NCI-H1694 treated with DMSO at 0.1 percent for 48 hours (cell line): ENCODE measurements at places on chromosomes 7 and 10.

DNA sequence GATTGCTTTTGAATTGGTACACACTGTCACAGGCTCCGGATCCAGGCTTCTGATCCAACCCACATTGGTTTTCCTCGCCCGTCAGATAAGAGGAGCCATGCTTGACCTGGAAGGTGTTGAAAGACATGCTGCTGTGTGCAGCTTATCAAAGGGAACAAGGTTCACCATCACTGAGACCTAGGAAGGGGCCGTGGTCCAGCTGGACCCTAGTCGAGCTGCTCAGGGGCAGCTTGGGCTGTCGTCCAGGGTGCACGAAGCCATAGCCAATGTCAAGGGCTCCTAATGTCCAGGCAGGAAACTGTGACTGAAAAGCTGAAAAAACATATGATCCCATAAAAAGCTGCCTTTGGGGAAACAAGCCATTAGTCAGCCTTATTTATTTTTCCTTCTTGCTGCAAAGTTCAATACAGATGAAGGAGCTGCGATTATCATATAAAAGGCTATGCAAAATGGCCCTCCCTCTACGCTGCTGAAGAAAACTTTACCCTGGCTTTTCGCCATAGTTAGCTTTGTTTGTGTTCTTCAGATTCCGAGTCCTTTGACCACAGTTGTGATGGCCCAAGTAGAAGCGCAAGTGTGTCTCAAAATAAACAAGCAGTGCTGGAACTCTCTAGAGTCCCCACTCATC, 118.0 kb downstream of the CREB5 start:
- no peak for DNase-seq

GRCh38 chr10:91034494-91035159, 113.7 kb upstream of the ANKRD1 start:
- DNase-seq = peak; percentile 12

DNA sequence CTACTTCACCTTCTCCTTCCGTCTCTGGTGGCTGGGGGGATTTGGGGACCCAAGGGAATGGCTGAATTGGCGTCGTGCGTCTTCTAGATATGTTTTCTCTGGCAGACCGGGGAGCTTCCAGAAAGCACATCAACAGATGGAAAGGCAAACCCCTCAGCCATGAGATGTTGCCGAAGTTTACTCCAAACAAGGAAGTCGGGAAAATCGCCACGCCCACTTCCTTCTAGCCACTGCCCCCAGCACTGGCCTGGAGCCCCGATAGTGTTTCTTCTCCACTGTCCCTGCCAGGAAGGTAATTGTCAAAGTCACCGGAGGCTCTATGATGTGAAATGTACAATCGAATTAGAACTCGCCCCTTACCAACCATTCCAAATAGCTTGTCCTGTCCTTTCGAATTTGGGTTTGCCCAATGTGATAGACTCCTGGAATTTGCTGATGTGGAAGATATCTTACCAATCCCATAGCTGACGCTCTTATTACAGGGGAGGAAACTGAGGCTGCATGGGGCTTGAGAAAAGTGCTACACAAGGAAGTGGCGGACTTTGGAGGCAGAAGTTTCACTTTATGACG, 191.0 kb downstream of the LSM5 start:
- DNase-seq = no peak

DNA sequence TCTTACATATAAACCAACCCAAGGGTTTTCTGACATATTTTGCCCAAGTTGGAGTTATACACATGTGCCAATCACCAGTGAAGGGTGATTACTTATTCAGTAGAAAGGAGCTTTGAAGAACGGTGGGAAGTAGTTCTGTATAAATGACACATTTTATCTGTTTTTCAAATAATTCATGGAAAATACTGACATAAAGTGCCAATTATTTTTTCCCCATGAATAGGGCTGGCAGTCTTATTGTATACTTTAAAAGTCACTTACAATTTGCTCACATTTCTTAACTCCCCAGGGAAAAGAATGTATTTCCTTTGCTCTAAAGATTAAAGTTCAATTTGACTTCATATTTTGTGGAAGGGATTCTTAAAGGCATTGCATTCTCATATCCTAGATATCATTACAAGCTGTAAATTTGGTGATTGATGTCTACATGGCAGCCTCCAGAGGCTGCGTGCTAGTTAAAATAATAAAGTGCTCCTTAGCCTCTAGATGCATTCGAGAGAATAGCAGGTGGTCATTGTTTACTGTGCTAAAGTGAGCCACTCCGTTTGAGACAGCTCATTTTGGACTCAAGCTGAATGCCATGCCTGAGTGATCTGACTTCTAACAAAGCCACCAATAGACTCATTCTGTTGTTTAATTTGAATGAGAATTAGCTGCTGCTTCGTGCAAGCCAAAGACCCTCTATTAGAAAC, 148.8 kb upstream of the NRP1 start:
- no peak for DNase-seq

DNA sequence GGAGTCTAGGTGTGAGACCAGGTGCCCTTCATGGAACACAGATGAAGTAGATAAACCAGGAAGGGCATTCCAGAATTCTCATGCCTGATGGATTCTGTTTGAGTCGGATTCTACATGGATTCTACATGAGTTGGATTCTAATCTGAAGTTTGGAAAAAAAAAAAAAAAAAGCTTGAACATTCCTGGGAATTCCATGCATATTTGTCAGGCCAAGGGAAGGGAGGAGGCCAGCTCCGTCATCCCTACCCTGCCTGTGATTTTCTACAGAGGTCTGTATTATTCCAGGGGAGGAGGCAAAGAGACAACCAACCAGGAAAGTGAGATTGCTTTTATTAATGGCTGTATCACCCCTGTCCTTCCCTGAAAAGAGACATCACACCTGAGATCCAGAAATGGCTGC, 27.8 kb upstream of the EBLN1 start:
- no peak for DNase-seq

DNA sequence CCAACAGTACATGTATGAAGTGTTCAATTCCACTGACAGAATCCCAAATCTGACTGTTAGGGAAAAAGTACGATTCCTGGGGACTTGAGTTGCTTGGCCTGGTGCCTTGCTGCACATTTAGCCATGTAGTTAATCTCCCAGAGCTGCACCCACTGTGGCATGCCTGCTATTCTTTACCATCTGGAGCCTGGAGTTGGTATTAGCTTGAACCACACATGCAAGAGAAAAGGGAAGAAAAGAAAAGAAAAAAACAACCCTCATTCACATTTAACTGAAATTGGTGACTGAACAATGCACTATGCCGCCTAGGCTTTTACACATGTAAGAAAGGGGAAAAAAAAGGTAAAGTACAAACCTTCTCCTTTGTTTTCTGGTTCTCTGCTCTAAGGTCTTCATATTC, 26.1 kb downstream of the SHTN1 start:
- peak; percentile 2 for DNase-seq
